ENCODE measurements at places on chromosomes 5 and 9. TPM values are rescaled to one million over a fixed set of nuclear protein-coding genes. Genes with fewer than 3 reads are reported as not detected.

DNA sequence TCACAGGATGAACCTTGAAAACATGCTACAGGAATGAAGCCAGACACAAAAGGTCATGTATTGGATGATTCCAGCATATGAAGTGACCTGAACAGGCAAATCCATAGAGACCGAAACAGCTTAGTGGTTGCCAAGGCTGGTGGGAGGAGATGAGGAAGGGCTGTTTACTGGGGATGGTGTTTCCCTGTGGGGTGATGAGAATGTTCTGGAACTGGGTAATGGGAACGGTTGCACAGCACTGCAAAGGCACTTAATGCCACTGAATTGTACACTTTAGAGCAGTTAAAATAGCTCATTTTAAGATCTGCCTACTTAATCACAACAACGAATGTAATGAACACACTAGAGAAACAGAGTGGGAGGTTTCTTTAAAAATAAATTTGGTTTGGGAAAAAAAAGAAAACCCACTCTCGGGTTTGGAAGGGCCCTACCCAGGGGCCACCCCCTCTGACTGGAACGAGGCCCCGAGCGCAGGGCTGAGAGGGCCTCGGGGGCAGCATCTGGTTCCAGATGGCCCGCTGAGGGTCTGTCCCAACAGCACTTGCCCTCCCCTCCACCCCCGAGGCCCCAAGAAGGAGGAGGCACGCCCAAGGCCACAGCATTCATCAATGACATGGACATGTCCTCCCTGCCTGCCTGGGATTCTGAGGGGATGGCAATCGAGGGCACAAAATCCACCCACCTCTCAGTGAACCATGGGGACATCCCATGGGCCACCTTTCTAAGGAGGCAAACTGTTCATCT is 31.7 kb downstream of the SARDH start:
- H3K4me1 ChIP-seq, result no peaks in the 10 kb centered on the region
- H3K4me3 ChIP-seq, result no peak overlapping the region
- H3K27ac ChIP-seq, result no peak overlapping the region
- H3K36me3 ChIP-seq, result no peaks in the 10 kb centered on the region
- DNase-seq, result peak; percentile 33

DNA sequence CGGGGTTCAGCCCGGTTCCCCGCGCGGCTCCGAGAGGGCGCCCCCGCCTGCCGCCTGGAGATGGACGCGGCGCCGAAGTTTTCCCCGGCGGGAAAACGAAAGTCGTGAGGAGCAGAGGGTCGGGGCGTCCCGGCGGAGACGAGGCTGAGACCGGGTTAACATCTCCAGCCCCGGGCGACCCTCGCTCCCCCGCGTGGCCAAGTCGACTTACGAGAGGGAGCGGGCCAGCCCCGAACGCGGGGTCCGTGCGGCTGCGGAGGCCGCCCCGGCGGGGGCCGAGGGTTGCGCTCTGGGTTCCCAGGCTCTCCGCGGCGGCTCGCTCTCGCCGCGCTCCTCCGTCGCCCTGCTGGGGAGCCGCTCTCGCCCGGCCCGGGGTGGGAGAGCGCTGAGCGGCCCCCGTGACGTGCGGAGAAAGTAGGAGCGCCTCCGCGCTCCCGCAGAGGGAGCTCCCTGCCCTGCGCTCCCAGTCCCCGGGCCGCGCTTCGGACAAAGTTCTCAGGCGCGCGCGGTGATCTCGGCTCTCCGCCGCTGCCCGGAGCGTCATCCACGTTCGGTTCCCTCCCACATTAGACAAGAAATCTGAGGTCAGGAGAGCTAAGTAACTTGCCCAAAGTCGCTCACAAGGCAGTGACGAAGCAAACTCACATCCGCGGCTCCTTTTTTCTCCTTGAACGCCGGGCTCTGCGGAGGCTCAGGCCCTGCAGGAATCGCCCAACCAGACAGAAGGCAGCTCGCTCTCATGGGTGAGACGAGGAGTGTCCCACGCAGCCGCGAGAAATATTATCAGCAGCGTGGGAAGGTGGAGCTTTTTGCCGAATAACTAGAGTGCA is 1.2 kb upstream of the GCNT4 start:
- DNase-seq, result peak; percentile 65
- H3K27ac ChIP-seq, result peak overlapping the region; percentile 88
- H3K36me3 ChIP-seq, result no peaks in the 10 kb centered on the region

DNA sequence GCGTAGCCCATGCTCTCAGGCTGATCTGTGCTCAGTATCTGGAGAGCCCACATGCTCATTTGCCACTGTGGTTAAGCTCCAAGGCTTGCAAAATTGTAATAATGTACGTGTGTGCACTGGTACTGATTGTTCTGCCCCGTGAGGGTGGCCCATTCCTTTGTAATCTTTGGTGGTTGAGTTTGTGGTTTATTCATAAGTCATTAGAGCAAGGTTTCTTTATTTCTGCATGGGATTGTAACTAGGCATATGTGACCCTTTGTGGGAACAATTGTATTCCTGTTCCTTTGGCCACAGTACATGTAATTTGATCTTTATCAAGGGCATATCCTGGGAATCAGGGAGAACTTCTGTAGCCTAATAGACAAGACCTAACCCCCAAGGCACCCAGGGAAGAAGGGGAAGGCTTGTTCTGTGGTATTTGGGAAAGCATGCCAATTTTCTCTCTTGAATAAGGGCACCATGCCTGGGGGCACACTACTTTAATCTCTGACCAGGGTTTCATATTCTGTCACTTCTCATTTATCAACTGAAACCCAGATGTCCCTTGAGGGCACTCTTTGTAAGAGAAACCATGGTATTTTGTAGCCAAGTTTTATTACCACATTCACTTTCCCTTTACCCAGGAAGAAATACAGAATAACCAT is 74.6 kb downstream of the NPR3 start:
- H3K27me3 ChIP-seq, result no peaks in the 10 kb centered on the region
- H3K27ac ChIP-seq, result no peak overlapping the region
- H3K36me3 ChIP-seq, result no peaks in the 10 kb centered on the region
- no peak overlapping the region for H3K4me3 ChIP-seq

Gene GRXCR2
- polyA plus RNA-seq, result not detected

GRCh38 chr9:6968271-6968670 is 210.5 kb downstream of the KDM4C start:
- no peaks in the 10 kb centered on the region for H3K4me1 ChIP-seq
- no peak for DNase-seq
- no peaks in the 10 kb centered on the region for H3K36me3 ChIP-seq
- H3K4me3 ChIP-seq, result no peak overlapping the region

Gene ANKRD34B
- 0.25 TPM for polyA plus RNA-seq
